ENCODE measurements at places on chromosomes 16 and 17.

- no peak for DNase-seq
These were observed 2.3 kb downstream of the ENKD1 start for GRCh38 chr16:67664258-67664657.

GRCh38 chr17:51540151-51540550 lies 279.8 kb downstream of the UTP18 start:
- DNase-seq, result no peak

GRCh38 chr16:67822511-67822910 lies 15.8 kb downstream of the TSNAXIP1 start:
- peak; percentile 80 for DNase-seq

- DNase-seq, result no peak
These were observed 279.0 kb upstream of the IRX5 start for GRCh38 chr16:54651440-54652195.

DNA sequence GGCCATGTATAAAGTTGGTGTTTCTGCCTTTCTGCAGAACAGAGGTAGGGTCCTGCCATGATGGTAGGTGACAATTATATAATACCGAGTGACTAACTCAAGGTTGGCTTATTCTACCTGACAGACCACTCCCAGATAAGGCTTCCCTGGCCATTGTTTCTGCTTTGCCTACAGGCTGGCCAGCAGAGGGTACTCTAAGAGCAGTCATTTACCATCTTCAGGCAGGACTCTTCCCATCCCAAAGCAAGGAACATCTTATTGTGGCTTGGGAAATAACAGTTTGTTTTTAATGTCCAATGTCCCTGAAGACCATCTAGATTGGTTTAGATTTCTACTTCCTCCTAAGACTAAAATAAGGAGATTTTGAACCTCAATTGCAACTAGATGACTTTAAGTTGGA lies 74.1 kb downstream of the SNX11 start:
- peak; percentile 50 for DNase-seq

- peak; percentile 96 for DNase-seq
These were observed 21.2 kb downstream of the ARHGAP17 start for GRCh38 chr16:24993722-24994686.

GRCh38 chr16:11355862-11356261 lies 10.6 kb downstream of the RMI2 start:
- DNase-seq, result no peak

DNA sequence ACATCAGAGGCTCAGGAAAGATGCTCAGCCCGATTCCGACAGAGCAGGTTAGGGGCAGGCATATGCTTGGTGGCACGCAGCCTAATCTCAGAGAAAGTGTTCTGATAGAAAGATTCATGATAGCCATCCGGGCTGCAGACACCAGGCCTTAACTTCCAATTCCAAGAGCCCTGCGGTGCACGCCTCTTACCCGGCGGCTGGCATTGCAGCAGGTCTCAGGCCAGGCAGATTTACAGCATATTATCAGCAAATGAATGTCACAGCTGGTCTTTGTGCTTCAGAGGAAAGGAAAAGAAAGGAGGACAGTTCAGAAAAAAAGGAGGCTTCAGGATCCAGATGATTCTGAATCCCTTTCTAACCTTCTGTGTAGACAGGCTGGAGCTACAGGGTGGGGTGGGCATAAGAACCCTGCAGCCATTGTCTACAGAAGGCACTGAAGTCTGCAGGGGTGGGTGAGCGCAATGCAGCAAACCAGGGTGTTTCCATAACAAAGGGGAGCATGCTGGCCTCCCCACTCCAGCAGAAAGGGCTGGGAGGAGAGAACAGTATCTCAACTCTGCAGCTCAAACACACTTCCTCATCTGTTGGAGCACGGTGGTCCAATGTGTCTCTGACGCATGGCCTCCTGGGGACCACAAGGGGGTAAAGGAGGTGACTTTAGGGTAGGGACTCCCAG lies 277.4 kb upstream of the XYLT1 start:
- no peak for DNase-seq

- peak; percentile 89 for DNase-seq
These were observed 19.8 kb upstream of the NF1 start for GRCh38 chr17:31074772-31075555.

GRCh38 chr16:81440888-81441761 lies 3.5 kb upstream of the CMIP start:
- DNase-seq, result no peak

GRCh38 chr16:6266703-6267102 lies 1065.9 kb upstream of the RBFOX1 start:
- no peak for DNase-seq

GRCh38 chr16:87404764-87405625 lies 12.9 kb downstream of the MAP1LC3B start:
- DNase-seq, result no peak

- no peak for DNase-seq
These were observed 350.6 kb upstream of the MAF start for GRCh38 chr16:79950932-79951719.

DNA sequence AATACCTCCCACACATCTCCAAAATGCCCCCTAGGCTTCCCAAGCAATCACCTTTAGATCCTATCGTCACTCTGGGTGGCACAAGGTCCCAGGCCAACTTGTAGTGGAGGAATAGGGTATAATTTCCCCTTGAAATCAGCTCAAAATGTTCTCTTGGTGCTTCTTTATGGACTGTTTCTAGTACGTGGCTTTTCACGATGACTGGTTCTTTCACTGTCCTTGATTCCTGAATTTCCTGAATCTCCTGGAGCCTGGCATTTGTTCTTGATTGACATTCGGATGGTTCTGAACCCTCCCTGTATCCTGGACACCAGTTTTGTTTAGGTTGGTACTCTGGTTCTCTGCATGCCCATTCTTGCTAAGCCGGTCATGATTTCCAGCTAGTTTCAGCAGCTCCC lies 6.9 kb upstream of the VPS53 start:
- no peak for DNase-seq

- peak; percentile 16 for DNase-seq
These were observed 20.2 kb downstream of the TSPOAP1 start for GRCh38 chr17:58308173-58308984.

- DNase-seq, result no peak
These were observed 12.4 kb downstream of the MLYCD start for GRCh38 chr16:83911290-83911689.

- DNase-seq, result no peak
These were observed 9.2 kb upstream of the SNN start for GRCh38 chr16:11658896-11659708.

DNA sequence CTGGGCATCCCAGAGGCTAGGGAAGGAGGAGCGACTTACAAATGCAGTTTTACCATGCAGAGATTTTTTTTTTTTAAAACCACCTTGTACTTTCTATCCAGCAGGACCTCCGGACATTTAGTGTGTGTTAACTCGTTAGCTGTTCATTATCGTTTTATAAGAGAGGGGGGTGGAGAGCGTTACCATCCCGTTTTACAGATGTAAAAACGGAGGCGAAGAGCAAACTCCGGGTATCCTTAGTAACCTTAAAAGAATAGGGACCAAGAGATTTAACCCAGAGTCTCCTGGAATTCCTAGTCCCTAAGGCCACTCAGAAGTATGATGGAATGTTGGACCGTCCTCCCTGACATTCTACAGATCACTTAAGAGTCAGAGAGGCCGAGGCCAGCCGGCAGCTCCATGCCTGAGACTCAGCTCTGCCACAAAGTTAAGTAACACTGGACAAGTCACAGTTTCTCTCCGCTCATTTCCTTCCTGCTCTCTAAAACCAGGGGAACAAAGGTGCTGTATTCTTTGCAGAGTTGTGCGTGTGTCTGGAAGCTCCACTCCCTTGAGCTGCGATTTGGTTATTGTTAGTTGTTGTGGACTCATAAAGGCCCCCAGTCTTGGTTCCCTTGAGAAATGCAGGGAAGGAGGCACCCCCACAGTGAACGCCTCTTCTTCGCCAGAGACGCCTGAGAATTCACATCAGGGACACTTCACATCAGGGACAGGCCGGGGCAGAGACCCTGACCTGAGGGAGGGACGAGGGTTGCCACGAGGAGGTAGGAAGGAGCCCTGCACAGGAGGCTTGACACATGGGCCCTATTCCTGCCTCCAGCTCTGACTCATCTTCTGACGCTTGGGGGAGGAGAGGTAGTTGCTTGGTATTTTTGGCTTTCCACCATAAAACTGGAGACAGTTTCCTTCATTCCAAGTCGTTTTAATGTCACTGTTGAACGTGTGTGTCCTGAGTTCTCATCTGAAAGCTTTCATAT lies 1.2 kb downstream of the DUSP14 start:
- DNase-seq, result peak; percentile 94

DNA sequence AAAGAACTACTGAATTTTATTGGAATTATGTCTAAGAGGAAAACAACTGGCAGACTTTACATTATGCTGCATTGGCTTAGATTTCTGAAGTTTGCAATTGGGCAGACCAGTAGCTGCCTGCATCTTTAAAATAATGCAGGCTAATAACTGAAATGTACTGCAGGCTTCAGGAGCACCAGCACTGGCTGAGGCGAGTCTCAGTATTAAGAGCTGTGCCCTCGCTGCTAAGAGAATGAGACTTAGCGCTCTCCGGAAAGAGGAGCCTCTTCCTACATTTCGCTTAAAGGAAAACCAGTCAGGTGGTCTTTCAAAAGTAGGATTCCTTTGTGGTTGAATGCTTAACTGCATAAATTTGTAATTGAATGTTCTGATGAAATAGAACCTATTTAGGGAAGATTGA lies 885 bp downstream of the CNTNAP4 start:
- no peak for DNase-seq

DNA sequence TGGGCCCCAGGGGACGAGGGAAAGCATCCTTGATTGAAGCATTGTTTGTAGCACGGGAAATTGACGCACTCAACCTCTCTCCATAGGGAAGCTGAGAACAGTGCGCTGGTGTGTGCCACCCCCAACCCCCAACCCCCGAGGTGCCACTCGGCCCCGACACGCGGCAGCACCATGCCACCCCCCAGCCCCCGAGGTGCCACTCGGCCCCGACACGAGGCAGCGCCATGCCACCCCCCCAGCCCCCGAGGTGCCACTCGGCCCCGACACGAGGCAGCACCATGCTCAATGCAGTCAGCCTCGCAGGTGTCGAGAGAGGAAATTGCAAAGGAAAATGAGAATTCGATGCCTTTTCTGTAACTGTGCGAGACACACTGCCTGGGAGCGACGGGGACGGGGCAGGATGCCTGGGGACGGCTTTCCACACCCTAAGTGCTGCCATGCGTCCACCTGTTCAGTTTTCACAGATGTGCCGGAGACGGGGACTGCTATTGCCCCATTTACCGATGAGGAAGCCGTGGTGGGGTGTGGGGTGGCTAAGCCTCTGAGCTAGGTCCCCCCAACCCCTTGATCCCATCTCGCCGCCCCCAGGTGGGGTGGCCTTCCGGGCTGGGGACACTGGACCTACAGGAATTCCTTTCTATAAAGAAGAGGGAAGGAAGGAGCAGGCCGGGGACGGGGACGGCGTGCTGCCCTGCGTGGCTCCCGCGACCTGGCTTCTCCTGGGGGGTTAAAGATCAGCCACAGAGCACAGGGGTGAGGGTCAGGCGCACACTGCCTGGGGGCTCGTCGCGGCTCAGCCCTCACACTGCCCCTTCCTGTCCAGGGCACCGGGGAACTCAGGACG lies 9.8 kb downstream of the CBFA2T3 start:
- no peak for DNase-seq

DNA sequence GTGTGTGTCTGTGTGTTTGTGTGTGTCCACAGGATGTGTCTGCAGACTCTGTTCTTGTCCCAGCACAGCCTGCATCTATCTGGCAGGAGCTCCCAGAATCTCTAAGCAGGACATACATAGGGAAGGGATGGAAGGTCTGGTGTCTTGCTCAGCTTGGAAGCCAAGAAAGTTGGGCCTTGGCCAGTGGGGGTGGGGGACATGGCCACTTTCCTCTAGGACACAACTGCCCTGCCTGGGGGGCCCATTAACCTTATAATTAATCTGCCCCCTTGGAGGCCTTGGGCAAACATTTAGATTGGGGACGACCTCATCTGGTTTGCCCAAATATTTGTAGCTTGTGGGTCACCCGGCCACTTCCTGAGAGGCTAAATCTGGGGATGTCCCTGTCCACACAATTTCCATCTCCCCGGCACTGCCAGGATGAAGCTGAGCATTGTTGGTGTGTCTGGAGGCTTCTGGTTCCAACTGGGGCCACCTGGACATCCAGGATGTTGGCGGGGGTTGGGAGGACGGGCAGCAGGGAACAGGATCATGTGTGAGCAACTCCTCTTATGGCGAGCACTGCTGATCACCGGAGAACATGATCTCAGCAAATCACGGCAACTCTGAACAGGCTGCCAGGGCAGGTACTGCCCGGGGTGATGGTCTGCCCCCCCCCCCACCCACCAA lies 17.2 kb upstream of the FOXF1 start:
- no peak for DNase-seq

- no peak for DNase-seq
These were observed 17.2 kb downstream of the TXNDC11 start for GRCh38 chr16:11725457-11725856.

GRCh38 chr17:45218895-45219661 lies 2.6 kb upstream of the FMNL1 start:
- DNase-seq, result peak; percentile 82

Measured in EH (cell line).